ENCODE measurements at places on chromosomes 16 and 17. TPM values are rescaled to one million over a fixed set of nuclear protein-coding genes. Genes with fewer than 3 reads are reported as not detected.

DNA sequence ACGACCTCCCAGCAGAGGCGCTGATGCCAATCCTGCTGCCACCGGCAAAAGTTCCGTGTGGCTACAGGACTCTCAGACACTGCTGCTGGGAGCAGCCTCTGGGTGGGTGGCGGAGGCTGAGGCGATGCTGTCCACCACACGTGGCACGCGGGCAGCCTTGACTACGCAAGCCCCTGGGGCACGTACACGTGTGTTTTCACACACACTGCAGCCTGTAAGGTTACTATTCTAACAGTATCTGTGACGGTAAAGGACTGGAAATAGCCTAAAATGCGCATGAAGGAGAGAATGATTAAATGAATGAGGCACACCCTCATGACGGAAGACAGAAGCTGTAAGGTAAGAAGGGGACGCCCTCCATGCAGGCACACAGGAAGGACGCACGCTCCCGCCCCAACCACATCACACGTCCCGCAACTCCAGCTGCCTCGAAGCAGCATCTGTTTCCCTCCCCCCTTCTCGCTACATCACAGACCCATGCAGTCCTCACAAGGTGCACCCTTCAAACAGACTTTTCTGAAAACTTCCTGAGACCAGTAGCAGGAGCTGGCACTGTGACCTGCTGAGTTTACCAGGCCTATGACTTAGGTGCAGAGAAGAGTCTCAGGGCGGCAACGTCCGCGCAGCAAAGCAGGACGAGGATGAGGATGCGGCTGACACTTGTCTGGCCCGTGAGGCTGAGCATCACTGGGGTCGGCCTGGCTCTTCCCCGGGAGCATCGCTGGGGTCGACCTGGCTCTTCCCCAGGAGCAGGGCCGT, 28.7 kb upstream of the FASN start:
- no peak for DNase-seq

DNA sequence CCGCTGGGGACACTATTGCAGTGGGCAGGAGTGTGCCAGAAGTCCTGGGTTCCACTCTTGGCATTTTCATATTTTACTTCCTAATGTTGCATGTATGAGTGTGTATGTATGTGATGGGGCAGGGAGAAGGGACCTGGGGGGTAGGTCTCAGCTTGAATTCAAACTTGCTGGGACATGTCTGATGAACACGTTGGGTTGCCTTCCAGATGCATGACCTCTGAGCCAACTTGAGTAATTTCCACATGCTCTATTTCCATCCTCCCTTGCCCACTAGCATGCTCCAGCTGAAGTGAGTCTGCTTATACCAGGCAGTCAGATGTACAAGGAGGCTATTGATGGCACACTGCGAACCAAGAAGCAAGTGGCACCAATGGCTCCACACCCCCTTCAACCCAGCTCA, 32.9 kb upstream of the SRSF1 start:
- DNase-seq, result no peak

GRCh38 chr16:75073545-75074303, 42.9 kb downstream of the LDHD start:
- DNase-seq, result no peak

- no peak for DNase-seq
Observed at GRCh38 chr17:7841396-7841914, 7.4 kb downstream of the KDM6B start.

DNA sequence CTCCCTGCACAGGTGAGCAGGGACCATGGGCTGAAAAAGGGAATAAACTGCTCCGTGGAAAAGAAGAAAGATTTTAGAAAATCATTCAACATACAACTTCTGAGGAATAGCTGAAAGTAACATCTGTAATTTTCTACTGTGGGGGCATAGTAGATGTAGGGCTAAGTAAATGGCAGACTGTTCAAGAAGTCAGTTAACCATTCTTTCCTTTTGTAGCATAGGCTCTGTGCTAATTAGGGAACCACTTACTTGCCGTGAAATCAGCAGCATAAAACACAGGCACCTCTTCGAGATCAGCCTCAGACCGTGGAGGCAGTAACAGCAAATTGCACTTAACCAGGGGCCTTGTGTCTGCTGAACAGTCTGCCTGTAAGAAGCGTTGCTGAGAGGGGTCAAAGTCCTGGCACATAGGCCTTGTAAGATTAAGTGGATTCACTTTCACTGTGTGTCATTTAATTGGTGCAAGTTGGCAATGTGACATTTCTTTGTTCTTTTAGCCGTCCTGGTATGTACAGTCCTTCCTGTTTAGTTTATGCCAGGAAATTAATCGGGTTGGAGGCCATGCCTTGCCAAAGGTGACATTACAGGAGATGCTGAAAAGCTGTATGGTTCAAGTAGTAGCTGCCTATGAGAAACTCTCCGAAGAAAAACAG, 10.4 kb downstream of the COG1 start:
- no peak for DNase-seq

- DNase-seq, result no peak
Observed at GRCh38 chr17:81365601-81366585, 29.4 kb upstream of the BAHCC1 start.

GRCh38 chr17:79317916-79318315, 243.3 kb downstream of the ENGASE start:
- DNase-seq, result no peak

- DNase-seq, result no peak
Observed at GRCh38 chr16:77937473-77938149, 84.7 kb upstream of the CLEC3A start.

GRCh38 chr16:49382916-49383315, 9.3 kb downstream of the C16orf78 start:
- DNase-seq, result no peak

DNA sequence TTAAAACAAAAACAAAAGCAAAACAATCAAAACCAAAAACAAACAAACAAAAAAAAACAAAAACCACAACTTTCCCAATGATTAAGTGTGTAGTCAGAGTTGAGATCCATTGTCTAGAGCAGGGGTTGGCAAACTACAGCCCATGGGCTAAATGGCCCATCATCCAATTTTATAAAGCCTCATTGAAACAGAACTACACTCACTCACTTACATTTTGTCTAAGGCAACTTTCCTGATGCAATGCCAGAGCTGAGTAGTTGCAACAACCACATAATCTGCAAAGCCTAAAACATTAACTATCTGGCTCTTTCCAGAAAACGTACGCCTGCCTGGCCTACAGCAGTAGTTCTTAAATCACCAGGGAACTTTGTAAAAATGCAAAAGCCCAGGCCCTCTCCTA, 124.1 kb downstream of the SOX9 start:
- DNase-seq, result no peak

DNA sequence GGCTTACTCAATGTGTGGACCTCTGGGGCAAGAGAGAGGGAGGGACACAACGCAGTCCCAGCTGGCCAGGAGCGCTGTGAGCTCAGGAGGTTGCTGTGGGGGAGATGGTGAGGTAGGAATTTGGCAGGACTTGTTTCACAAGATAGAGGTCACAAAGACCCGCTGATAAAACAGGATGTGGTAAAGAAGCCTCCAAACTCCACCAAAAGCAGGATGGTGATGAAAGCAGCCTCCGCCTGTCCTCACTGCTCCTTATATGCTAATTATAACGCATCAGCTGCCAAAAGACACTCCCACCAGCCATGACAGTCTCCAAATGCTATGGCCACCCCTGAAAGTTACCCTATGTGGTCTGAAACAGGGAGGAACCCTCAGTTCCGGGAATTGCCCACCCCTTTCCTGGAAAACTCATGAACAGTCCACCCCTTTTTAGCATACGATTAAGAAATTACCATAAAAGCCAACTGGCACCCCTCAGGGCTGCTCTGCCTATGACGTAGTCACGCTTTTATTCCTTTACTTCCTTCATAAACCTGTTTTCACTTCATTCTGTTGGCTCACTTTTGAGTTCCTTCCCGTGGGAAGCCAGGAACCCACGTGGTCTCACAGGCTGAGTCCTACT, 5.3 kb upstream of the EIF4A3 start:
- DNase-seq, result no peak

- no peak for DNase-seq
Observed at GRCh38 chr17:79138826-79139225, 64.2 kb downstream of the ENGASE start.

DNA sequence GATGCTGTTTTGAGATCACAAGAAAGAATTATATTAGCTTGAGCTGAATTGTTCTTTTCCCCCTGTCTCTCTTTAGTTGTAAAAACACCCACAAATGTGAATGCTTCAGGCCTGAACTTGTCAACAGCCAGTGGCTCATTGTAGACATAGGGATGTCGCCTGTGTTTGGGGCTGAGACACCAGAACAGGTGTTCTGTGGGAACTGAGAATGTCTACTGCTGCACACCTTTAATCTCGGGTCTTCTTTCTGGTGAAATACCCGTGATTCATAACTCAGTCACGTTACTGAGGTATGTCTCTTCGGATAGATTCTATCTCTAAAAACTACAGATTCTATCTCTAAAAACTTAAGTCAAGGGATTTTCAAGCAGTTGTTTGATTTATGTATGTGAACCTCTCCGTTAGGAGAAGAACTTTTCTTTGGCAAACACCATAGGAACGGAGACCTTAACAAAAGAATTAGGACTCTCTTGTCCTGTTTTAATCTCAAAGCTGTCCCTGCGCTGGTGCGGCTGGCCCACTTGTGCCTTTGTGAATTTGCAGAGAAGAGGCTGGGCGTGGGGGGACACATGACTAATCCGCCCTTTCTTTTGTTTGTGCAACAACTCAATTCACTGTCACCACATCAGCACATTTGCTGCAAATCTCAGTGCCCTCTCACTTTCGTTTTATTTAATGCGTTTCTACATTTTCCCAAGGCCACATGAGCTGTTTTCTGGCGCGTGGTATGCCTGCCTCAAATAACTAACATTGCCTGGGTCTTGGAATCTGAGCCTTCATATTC, 643.0 kb downstream of the MAF start:
- no peak for DNase-seq

DNA sequence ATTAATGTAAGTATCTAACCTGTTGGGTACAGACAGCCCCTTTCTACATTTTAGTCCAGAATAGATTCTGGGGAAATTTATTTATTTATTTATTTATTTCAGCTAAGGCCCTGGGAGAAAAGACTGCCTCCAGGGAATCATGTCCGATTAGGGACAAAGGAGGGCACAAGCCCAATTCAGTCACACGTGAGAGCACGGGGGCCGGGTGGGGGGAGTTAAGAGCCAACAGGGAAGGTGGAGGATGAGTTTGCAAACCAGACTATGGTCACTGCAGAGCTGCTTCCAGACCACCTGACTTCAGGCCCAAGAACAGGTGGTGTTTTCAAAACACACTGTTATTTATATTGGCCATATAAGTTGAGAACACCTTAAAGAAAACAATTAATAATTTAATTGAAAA, 1.6 kb upstream of the ZFHX3 start:
- no peak for DNase-seq

- no peak for DNase-seq
Observed at GRCh38 chr17:69630056-69630635, 215.6 kb downstream of the MAP2K6 start.

GRCh38 chr17:40311575-40311974, 2.6 kb downstream of the RARA start:
- no peak for DNase-seq

- DNase-seq, result no peak
Observed at GRCh38 chr17:66469890-66470289, 167.5 kb downstream of the PRKCA start.

DNA sequence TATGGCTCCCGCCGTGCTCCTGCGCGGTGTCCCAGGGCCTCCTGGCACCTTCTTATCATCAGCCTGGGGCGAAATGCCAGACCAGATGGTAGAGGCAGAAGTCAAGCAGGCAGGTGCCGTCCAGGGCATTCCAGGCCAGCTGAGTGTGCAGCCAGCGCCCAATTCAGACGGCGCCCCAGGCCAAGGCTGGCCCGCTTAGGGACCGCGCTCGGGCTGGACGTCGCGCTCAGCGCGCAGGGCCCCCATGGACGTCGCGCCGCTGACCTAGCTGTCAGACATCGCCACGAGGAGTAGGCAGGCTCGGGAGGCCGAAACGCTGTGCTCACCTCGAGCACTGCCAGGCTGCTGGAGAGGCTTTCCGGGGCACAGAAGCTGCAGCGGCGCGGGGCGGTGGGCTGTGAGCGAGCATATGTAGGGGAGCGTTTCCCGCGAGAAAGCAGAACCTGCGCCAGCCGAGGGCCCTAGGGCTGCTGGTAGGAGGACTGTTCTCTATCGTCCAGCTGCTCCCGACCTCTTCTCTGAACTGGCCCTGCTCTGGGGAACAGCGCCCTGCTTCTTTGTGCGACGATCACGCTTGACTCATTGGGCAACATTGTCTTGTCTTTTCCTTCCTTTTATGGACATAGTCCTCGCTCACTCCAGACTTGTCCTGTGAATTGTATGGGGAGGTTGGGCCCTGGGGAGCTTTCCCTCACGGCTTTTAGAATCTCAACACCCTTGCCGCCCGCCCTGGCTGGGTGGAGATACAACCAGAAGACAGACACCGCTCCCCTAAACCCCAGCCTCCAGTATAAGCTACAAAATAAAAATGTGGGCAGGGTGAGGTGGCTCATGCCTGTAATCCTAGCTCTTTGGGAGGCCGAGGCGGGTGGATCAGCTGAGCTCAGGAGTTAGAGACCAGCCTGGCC, 8.4 kb upstream of the CA4 start:
- no peak for DNase-seq

GRCh38 chr17:2086306-2086705, 31.4 kb downstream of the HIC1 start:
- DNase-seq, result no peak

- no peak for DNase-seq
Observed at GRCh38 chr17:65876985-65877384, 314.9 kb downstream of the CEP112 start.

- DNase-seq, result no peak
Observed at GRCh38 chr16:48231727-48232492, 12.2 kb upstream of the LONP2 start.

DNA sequence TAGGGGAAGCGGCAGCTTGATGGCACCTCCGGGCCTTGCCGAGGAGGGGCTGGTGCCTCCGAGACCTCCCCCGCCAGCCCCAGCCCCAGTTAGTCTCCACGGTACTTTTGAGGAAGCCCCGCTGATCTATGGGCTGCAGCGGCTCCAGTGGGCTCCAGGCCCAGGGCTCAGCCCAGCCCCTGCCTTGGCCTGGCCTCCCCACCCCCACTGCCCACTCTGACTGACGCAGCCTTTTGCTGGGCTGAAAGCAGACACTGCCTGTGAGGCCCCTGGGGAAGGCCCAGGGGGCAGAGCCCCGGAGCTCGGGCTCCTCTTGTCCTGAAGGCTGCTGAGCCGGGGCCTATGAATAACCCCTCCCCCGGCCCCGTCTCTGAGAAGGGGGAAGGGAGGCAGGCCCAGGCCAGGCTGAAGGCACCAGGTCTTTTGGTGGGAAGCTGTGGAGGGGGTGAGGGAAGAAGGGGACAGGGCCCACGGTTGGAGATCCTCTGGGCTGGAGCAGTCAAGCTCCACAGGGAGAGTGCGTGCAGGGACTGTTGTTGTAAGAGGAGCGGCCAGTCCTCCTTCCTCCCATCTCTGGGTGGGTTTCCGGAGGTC, 7.5 kb upstream of the SMTNL2 start:
- DNase-seq, result no peak

Gene SLC16A11
- polyA plus RNA-seq, result 1.5 TPM

Gene HS3ST3A1
- 1.1 TPM for polyA plus RNA-seq

Gene MRPS23
- 41.2 TPM for polyA plus RNA-seq

Gene KLHL10
- polyA plus RNA-seq, result 0.71 TPM

Gene NT5M
- 5.9 TPM for polyA plus RNA-seq

Gene SLC5A10
- polyA plus RNA-seq, result 0.05 TPM

Gene TUBB3
- 16.1 TPM for polyA plus RNA-seq

Gene RNF167
- polyA plus RNA-seq, result 119 TPM

Gene AOC2
- 2.1 TPM for polyA plus RNA-seq

Gene SYCE1L
- polyA plus RNA-seq, result 4.3 TPM

Gene GPR139
- not detected for polyA plus RNA-seq

Gene NOXO1
- polyA plus RNA-seq, result 0.16 TPM

Gene TBC1D3H
- polyA plus RNA-seq, result 0.33 TPM

Gene NPIPA5
- 4.6 TPM for polyA plus RNA-seq

Gene RAB37
- polyA plus RNA-seq, result 6.7 TPM

Data from urinary bladder (tissue), 4 donors.